ENCODE measurements at places on chromosomes 4 and X.

DNA sequence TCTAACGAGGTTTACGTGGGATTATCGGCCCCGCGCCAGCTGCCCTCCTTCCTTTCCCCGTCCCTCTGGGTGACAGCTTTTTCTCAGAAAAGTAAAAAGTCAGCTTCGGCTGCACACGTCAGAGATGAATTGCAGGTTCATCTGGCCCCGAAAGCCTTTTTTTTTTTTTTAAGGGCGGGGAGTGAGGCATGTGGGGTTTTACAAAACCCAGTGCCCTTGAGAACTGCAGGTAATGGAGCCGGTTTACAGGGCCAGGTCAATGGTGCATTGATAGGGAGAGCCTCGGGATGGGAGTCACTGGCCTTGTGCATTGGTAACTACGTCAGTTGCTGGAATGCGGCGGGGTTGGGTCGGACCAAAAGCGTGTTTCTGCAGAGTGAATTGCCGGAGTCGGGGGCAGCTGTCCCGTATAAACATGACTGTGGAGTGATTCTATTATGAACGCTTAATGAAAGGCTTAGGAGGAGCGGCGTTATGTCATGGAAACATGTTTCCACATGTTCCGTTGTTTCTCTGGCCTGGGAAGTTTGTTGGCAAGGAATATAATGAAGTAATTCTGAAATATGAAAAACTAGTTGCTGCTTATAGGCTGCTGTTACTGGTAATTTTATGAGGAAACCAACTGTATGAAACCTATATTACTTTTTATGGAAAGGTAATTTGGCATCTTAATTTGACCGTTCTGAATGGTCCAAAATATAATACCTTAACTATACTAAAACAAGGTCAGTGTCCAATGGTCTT, 1.1 kb downstream of the HSPA4L start:
- no peak for DNase-seq

GRCh38 chr4:80097400-80098177, 24.6 kb upstream of the ANTXR2 start:
- DNase-seq = no peak

DNA sequence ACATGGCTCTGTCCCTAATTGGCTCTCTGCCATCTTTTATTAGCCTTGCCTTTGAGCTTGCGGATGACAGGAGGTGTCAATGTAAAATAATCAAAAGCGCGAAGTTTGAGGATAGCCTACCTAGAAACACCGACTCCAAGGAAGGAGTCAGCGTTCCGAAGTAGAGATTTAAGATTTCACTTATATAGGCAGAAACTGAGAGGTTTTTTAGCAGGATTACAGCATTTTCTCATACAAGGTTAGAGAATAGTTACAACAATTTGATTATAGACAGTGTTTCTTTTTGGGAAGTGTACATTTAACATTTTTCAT, 499 bp upstream of the NFXL1 start:
- no peak for DNase-seq

- DNase-seq = no peak
Observed at GRCh38 chr4:2357821-2358745, 60.4 kb downstream of the ZFYVE28 start.
